ENCODE measurements at places on chromosomes 3 and 15.

GRCh38 chr3:68972358-68972979, 40.1 kb upstream of the TAFA4 start:
- peak; percentile 24 for DNase-seq

- no peak for DNase-seq
These were observed 581 bp downstream of the IP6K1 start for GRCh38 chr3:49785565-49786356.

DNA sequence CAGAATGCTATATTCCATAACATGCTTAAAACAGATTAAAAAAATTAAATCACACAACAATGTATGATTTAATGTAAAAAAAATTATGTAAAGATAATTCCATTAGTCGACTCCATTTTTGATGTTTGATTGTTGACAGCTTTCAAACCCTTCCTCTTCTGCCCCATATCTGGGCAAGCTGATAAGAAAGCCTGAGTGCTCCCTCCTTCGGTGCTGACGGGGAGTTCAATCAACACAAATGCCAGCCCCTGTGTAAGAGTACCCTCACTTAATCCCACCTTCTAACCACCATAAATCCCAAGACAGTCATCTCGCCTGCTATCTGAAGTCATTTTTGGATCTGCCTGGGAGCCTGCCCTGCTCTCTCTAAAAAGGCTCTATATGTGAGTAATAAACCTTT, 59.8 kb upstream of the IP6K2 start:
- no peak for DNase-seq

GRCh38 chr15:67144609-67145311, 79.4 kb downstream of the SMAD3 start:
- DNase-seq: no peak

GRCh38 chr3:43378066-43378935, 92.0 kb downstream of the SNRK start:
- peak; percentile 12 for DNase-seq

- peak; percentile 83 for DNase-seq
These were observed 149.5 kb downstream of the SMAD6 start for GRCh38 chr15:66851311-66852063.

GRCh38 chr3:193851941-193852674, 259.1 kb downstream of the OPA1 start:
- DNase-seq: no peak

- DNase-seq: no peak
These were observed 476.6 kb downstream of the FHIT start for GRCh38 chr3:60774617-60775016.

DNA sequence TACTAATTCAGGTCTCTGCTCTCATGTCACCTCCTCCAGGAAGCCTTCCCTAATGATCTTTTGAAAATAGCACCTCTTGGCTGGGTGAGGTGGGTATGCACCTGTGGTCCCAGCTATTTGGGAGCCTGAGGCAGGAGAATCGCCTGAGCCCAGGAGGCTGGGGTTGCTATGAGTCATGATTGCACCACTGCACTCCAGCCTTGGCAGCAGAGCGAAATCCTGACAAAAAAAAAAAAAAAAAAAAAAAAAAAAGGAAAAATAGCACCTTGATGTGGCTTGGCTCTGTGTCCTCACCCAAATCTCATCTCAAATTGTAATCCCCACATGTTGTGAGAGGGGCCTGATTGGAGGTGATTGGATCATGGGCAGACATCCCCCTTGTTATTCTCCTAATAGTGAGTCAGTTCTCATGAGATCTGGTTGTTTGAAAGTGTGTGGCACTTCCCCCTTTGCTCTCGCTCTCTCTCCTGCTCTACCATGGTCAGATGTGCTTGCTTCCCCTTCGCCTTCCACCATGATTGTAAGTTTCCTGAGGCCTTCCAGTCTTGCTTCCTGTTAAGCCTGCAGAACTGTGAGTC, 11.2 kb upstream of the RNU6-1 start:
- no peak for DNase-seq

GRCh38 chr3:71444028-71444860, 139.3 kb downstream of the FOXP1 start:
- DNase-seq: no peak
